ENCODE measurements at places on chromosomes 6 and 20.

- no peak for DNase-seq
Observed at GRCh38 chr20:3307725-3308124, 68.7 kb upstream of the SLC4A11 start.

DNA sequence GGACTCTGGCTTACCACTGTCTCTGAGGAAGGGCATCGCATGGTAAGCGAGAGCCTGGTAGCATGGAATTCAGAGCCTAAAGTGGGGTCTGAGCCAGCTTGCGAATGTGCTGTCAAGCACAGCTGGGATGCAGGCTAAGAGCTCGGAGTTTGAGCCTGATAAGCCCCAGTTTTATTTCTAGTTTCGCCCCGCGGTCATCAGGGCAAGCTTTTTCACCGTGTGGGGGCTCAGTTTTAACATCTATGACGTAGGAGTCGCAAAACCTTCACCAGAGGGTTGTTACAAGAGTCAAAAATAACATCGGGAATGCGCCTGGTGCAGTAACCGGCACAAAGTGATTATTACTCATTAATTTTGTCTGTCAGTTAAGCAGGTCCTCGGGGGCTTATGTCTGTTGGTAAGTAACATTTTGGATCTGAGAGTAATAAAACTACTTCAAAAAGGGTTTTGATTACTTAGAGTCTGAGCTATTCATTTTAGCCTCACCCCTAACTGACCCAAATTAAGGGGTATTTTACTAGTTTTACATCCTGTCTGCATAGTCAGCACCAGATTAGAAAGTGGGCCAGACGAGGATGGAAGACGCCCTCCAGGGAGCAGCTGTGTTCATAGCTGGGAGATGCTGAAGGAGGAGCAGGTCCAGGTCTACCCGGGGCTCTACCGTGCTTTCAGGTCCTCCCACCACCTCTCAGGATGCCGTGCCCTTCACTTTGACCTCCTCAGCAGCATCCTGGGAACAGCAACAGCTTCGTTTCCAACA, 29.7 kb downstream of the SLC22A23 start:
- no peak for DNase-seq

GRCh38 chr20:13775867-13776266, 8.9 kb downstream of the ESF1 start:
- no peak for DNase-seq

DNA sequence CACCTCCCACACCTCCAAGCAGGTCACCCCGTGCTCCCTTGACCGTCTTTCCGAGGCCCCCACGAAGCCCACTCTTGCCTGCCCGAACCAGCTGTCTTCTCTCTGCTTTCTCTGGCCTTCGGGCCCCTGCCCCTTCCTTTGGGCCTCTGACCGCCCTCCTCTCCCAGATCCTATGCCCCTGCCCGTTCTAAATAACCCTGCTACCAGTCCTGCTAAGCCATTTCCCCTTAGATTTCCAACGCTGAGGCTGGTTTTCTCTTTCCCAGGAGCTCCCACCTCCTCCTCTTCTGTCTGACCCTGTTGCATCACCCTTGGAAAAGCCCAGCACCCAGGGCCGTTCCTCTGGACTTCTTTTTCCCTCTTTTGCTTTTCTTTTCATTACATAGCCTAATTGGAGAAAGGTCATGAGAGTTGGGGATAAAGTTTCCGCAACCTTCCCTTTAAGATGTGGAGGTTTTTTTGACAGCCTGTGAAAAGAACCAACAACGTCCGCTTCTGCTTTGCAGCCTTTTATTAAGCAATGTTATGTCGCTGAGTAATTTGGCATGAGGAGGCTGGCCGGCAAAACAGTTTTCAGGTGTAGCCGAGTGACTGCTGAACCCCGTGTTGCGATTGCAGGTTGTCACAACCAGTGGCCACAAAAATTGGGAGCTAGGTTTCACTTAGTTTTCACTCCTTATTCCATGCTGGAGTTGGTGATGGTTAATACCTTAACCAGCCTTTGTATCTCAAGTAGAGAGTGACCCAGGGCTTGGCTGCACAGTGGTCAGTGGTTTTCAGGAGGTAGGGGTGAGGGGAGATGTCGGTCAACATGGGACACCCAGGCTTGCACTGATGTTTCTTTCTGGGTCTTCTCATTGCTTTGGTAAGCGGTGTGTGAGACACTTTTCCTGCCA, 970 bp downstream of the BLTP3A start:
- peak; percentile 38 for DNase-seq

GRCh38 chr6:14263881-14264424, 146.4 kb downstream of the CD83 start:
- DNase-seq = no peak

DNA sequence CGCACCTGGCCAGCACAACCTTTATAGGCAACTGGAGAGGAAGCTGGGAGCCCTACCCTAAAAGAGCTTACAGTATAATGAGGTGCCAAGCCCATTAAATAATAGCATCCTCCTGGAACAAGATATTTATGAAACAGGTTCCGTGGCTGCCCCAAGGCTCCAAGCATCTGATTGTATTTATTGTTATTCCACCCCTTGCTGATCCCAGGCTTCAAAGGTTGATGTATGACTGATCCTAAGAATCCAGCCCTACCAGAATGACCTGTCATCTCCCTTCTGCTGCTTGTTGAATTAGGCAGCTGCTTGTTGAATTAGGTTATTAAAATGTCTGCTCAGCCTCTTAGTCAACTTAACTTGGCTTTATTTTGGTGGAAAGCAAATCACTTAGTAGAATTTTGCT, 35.2 kb upstream of the SASH1 start:
- no peak for DNase-seq

DNA sequence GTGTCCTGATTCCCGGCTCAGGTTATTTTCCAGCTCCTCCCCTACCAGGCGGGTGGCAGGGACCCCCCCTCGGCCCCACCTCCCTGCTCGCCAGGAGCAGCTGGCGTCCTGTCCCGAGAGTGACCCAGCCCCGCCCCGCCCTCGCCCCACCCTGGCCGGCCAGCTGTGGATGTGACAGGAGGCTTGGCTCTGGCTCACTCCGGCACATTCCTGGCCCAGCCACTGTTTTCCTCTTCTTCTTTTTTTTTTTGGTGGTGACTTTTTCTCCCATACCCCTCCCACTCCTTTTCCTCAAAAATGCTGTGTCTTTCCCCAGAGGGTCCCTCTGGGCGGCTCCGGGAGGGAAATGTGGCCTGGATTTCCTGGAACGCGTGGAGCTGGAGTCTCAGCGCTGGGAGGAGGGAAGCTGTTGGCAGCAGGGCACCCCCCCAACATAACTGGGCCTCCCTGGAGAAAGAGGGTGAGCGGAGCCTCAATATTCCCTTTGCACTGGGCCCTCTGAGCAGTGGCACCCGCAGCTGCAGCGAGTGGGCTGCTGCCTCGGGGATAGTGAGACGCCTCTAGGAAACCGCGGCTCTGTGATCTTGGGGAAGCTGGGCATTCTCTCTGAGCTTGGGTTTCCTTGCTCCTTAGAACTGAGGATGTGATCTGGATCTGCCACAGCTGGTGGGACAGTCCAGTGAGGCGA, 28.3 kb upstream of the CSNK2A1 start:
- DNase-seq = no peak

DNA sequence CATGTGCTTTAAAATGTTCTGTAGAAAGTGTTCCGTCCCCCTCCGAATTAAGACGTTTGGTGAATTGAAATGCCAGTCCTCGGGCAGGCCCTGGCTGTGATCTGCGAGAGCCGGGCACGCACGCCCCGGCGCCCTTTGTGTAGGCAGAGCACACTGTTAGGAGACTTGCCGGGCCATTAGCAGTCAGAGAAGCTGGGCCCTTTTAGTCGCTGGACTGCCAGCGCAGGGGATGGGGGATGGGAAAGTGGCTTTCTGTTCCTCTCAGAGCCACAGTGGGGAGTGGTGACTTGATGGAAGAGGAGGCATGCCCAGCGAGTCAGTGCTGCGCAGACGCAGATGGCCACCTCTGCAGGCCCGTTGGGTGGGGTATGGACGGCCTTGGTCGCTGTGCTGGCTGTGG, 2.2 kb downstream of the PPP1R3G start:
- DNase-seq = no peak

DNA sequence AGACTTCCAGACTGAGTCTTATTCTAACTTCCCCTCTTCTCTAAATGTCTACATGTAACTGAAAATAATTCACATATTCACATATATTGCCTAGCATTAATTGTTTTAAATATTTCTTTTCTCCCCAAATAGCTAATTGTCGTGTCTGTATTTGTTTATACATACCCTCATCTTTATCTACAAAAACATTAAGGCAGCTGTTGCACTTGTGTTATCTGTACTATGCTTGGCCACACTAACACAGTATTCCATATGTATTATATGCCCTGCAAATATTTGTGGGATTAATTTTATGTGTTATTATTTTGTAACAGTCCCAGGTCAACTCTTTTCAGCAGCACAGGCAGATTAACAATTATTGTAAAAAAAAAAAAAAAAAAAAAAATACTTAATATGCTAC, 11.7 kb downstream of the HDAC2 start:
- DNase-seq = no peak

DNA sequence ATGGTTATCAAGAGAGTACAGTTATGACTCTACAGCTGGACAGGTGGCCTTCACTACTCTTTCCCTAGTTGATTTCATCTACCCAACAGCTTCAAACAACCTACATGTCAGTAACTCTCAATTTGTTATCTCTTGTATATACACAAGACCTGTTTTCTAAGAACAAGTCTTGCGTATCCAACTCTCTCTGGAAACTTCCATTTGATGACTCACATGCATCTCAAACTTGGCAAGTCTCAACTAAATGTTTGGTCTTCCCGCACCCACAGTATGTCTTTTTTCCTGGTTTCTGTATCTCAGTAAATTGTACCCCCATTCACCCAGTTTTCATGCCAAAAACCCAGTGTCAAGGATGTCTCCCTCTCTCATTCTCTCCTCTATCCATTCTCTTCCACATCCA, 97.7 kb downstream of the BTBD9 start:
- DNase-seq = no peak

- no peak for DNase-seq
Observed at GRCh38 chr6:139452148-139452876, 77.9 kb upstream of the CITED2 start.

DNA sequence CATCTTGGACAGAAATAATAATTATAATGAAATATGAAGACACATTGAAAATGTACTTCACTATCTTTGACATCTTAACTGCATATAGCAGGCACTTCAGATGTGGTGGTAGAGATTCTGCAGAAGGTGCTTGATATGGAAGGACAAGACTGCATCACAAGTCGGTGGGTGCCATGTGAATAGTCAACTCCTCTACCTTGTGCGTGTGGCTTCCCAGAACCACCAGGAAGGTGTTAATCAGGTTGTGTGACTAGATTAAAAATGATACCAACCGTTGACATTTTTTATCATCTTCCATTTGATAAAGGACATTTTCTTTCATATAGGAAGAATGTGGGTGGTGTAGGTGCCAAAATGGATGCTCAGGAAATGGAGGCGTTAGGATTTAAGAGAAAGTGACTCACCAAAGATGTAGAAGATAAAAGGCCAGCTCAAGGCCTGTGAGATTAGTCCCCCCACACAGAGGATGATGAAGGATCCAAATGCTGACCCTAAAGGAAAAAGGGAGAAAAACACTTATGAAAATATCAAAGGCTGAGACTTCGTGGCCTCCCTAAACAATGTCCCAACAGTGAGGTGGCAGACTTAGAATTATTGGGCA, 12.3 kb downstream of the SLC17A2 start:
- no peak for DNase-seq

DNA sequence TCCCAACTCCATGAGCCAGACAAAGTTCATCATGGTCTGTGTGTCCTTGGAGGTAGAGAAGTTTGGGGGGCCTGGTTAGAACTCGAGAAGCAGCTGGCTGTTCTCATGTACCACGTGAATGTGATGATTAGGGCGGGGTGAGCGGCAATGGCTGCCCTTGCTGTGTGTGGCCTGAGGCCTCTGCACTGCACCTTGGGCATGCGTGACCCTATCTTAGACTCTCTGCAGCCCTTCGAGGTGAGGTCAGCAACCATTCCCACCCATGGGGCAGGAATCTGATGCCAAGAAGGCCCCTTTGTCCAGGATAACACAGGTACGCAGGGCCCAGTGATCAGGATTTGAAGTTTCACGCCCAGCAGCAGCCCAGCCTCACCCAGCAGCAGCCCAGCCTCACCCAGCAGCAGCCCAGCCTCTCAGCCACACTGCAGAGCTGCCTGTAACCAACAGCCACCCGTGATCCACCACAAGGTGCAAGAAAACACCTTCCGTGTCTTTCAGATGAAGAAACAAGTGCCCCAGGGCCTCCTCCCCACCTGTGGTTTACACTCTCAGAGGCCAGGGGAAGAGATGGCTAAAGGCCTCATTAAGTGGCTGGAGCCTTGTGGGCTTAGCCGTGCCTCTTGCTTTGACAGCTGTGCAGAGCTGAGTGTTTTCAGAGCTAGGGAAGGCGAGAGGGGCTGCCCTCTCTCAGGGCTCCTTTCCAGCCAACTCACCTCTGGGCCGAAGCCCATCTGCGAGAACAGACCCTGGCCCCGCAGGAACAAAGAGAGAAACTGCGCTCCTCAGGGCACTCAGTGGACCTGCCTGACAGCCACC, 195.2 kb upstream of the CDH4 start:
- DNase-seq = no peak

DNA sequence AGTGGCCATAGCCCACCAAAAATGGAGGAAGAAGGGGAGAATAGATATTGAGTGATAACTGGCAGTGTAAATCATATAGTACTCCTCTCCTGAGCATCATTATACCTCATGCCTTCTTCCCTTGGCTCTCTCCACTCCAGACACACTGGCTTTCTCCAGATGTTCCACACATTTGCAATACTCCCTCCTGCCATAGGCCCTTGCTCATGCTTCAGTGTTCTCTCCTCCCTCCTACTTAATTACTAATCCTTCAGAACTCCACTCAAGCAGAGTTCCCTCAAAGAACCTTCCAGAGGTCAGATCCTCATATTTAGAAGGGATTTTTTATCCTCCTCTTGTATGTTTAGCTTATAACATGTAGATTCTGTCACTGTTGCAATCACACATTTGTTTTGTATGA, 279.5 kb upstream of the SUPT3H start:
- DNase-seq = no peak

DNA sequence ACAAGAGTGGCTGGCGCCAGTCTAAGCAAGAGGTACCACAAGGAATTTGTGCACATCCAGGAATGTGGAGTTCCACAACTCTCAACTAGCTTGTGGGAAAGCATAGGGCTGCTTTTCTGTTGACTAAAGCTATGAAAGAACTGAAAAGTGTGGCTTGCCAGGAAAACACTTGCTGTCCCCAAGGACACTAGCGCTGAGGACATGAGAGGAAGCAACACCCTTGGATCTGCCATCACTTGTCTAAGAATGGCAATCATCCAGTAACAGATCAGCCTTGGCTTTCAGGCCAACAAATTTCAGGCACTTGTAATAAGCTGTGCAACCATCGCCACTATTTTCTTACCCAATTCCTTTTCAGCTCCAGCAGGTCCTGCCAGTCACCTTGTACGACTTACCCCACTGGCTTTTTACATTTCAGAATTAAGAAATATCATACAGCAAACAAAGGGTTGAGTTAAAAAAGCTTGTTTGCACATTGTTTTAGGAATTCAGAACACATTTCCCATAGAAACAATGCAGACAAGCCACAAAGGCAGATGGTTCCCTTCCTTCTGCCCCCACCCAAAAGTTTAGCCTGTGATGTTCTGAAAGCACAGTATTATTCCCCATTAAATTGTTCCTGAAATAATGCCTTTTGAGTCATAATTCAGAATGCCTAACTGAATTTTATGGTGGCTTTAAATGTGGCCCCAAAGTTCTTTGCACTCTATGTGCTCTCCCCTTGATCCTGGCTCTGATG, 57.9 kb upstream of the SSTR4 start:
- no peak for DNase-seq

- DNase-seq = no peak
Observed at GRCh38 chr6:52550014-52550575, 26.8 kb downstream of the TRAM2 start.

GRCh38 chr6:14849185-14849584, 396.7 kb upstream of the JARID2 start:
- DNase-seq = no peak

- DNase-seq = no peak
Observed at GRCh38 chr20:58566981-58567380, 51.8 kb upstream of the APCDD1L start.
